Stimulated activated CD4-positive, alpha-beta T cell treated with anti-CD3 and anti-CD28 coated beads, Interleukin-15, amount 100 ng/mL, for 1 hour (primary cell): ENCODE measurements at places on chromosomes 1 and 21.
A peak's percentile ranks its signal among the peaks of the same experiment; 100 is the strongest.

DNA sequence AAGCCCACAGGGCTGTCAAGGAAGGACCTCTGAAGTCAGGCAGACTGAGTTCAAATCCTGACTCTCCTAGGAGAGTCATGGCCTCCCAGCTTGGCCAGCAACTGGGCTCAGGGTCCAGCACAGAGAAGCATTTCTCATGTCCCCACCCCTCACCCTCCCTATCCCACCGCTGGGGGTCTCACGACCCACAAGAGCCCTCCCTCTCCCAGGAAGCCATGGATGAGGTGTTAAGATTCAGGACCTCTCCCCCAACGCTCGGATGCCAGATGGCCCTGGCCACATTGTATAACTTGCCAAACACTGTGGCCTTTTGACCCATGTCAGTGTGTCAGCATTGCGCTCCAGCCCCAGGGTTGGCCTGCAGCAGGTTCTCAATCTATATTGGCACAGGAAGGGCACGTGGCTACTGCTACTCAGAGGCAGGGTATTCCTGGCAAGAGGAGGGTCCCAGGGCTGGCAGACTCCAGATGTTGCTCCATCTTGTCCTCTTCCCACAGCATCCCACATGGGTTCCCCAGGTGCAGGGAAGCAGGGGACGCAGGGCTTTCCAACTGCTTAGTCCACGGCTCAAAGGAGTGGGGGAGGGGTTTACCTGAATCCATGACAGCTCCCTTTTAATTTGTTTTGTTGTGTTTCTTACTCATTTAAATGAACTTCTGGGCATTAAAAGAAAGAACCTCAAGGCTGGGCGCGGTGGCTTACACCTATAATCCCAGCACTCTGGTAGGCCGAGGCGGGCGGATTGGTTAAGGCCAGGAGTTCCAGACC, 10.5 kb downstream of the SLC2A1 start:
- DNase-seq, result no peak

- DNase-seq, result no peak
Observed at GRCh38 chr1:91700771-91701471, 185.0 kb downstream of the TGFBR3 start.

DNA sequence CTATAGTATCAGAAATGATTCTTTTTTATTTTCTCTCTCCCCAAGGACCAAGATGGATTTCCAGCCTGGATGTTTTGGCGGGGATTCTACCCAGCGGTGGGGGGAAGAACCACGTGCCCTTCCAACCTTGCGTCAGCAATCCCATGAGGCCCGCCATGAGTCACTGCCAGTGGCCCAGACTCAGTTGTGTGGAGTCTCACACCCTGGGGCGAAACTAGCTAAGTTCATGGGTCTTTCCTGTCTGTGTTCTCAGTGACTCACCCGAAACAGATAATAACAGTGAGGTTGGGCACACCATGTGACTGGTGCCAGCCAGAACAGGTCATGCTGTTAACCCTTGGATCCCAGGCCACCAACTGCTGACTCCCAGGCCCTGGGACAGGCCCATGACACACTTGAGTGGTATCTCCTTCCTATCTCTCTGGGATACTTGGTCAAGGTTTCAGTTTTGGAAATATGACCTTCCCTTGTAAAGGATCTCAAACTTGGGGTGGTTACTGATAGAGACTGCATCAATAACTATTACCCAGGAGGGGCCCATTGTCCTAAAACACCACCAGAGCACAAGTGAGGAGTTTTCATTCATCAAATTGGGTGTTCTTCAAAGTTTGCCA, 98.0 kb upstream of the DUSP10 start:
- DNase-seq, result peak; percentile 59

DNA sequence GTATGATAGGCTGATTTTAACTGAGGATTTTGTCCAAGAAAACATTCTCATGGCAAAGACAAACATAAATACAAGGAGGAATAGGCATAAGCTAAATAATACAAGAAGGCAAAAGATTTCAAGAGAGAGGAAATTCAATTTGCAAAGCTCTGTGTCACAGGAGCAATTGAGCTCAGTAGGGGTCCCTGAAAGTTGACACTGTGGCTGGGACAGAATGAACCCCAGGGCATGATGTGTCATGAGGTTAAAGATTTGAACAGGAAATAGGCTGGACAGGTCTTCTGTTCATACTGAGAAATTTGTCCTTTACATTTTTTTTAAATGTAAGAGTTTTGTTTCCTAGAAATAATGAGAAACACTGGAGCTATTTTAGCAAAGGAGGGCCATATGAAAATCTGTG, 555.4 kb upstream of the NEGR1 start:
- DNase-seq, result no peak

- no peak for DNase-seq
Observed at GRCh38 chr1:193408782-193409293, 222.4 kb upstream of the B3GALT2 start.

GRCh38 chr1:90970208-90970607, 51.6 kb downstream of the ZNF644 start:
- no peak for DNase-seq

DNA sequence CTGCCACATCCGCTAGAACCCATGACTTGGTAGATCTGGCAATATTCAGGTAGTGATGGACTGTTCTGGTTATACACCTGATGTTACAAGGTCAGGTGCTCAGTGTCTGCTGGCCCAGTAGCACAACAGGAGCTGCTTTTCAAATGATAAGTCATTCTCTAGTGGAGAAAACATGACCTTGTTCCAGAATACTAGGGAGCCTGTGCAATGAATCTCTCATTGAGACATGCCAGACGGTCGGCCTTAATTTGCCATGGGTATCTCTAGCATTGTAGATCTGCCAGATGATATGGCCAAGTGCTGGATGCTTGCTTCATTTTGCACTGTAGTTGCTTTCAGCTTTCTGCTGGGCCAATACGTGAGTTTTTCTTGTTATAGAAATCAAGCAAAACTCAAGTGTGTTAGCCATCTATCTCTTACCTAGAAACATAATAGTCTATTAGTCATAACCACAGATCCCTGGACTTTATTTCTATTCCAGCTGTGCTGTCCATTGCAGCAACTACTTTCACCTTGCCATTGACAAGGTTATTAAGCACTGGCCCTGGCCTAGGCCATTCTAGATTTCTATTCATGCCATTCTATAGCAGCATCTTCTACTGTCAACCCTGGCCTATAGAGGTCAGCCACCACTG, 13.9 kb upstream of the CENPF start:
- DNase-seq, result no peak

GRCh38 chr21:28402616-28402989, 590.1 kb downstream of the LTN1 start:
- no peak for DNase-seq

DNA sequence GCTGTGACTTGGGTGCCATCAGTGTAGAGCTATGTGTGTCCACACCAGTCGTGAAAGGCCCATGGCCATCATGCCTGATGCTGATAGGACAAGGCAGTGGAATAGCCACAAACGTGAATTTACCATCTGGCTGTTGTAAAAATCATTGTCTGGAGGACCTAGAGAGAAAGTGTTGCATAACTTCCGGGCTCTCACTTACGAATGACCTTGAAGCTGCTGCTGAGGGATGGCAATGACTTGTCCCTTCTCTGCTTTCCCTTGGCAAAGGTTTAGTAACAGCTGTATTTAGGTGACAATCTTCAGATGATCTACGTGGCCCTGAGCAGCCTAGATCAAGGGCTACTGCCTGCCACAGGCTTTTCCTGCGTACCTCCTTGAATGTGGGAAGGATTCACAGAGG, 5.8 kb downstream of the ATP1B1 start:
- DNase-seq, result no peak

- no peak for DNase-seq
Observed at GRCh38 chr21:17679002-17679600, 66.4 kb upstream of the BTG3 start.
